ENCODE measurements at places on chromosomes 13 and 19.

- DNase-seq: no peak
These were observed 44.9 kb downstream of the C13orf46 start for GRCh38 chr13:113928685-113929627.

DNA sequence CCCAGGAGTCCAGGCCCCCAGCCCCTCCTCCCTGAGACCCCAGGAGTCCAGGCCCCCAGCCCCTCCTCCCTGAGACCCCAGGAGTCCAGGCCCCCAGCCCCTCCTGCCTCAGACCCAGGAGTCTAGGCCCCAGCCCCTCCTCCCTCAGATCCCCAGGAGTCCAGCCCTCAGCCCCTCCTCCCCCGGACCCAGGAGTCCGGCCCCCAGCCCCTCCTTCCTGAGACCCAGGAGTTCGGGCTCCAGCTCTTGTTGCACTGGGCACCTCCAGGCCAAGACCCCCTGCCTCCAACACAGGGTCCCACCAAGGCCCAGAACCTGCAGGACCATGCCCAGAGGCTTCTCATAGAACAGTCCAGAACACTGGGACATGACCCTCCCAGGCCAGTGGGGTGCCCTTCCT, 3.8 kb downstream of the ERCC1 start:
- DNase-seq: no peak

GRCh38 chr19:32750441-32751055, 31.0 kb downstream of the TDRD12 start:
- DNase-seq: no peak

DNA sequence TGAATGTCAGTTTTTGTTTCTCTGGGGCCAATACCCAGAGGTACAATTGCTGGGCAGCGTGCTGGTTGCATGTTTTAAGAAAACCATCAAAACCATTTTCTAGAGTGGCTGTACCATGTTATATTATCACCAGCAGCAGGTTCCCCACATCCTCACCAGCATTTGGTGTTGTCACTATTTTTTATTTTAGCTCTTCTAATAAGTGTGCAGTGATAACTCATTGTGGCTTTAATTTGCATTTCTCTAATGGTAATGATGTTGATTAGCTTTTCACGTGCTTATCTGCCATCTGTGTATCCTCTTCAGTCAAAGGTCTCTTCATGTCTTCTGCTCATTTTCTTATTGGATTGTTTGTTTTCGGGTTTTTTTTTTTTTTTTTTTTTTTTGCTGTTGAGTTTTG, 21.9 kb downstream of the PAK4 start:
- no peak for DNase-seq

DNA sequence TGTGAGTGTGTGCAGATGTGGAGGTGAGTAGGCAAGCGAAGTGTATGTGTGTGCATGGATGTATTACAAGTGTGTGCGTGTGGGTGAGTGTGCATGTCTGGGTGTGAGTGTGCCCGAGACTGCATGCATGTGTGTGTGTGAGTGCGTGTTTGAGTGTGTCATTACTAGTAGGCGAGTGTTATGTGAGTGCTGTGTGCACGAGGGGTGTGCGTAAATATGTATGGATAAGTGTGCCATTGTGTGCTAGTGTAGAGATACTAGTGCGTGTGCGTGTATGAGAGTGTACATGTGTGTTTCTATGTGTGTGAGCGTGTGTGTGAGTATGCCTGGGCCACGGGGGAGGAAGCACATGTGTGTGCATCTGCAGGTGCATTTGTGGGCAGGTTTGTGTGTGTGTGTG, 53.8 kb downstream of the CELF5 start:
- DNase-seq: no peak

Data from NCI-H2081 (cell line).